Purkinje cell (primary cell): ENCODE measurements at places on chromosomes 6 and 20. TPM values are rescaled to one million over a fixed set of nuclear protein-coding genes. Genes with fewer than 3 reads are reported as not detected.

Gene RHAG
- polyA plus RNA-seq, result not detected in 2 replicates

Gene LRRC1
- polyA plus RNA-seq, result 2.9 and 4.6 TPM in 2 replicates

Gene DSP
- 0.28 TPM in 1 of 2 replicates, not detected in the other for polyA plus RNA-seq

Gene HUS1B
- polyA plus RNA-seq, result not detected in 2 replicates

Gene HSD17B8
- 3.1 and 10.1 TPM in 2 replicates for polyA plus RNA-seq

Gene ANKEF1
- polyA plus RNA-seq, result 2.5 and 3.1 TPM in 2 replicates

Gene TRIM40
- polyA plus RNA-seq, result not detected in 2 replicates

Gene TGM2
- polyA plus RNA-seq, result not detected in 2 replicates

Gene SALL4
- polyA plus RNA-seq, result not detected in 2 replicates

Gene TMEM217
- polyA plus RNA-seq, result 0.34 and 4.2 TPM in 2 replicates

Gene TRIM15
- polyA plus RNA-seq, result not detected in 2 replicates

Gene LAMA2
- 1.2 and 2.1 TPM in 2 replicates for polyA plus RNA-seq

Gene BPI
- not detected in 2 replicates for polyA plus RNA-seq

Gene STX11
- not detected in 2 replicates for polyA plus RNA-seq

Gene GJA1
- 40.2 and 41.6 TPM in 2 replicates for polyA plus RNA-seq

Gene TMEM14C
- 226 and 277 TPM in 2 replicates for polyA plus RNA-seq

Gene DSTN
- polyA plus RNA-seq, result 787 and 840 TPM in 2 replicates

Gene RIPOR2
- 58.1 and 62.1 TPM in 2 replicates for polyA plus RNA-seq

Gene ZBP1
- not detected in 2 replicates for polyA plus RNA-seq

Gene DYNLRB1
- 618 and 780 TPM in 2 replicates for polyA plus RNA-seq

Gene SSTR4
- not detected in 2 replicates for polyA plus RNA-seq

Gene TMEM30A
- polyA plus RNA-seq, result 92.1 and 98.1 TPM in 2 replicates

Gene TUBB2B
- 46.3 and 56.3 TPM in 2 replicates for polyA plus RNA-seq

Gene PAX1
- not detected in 2 replicates for polyA plus RNA-seq

Gene CST1
- not detected in 2 replicates for polyA plus RNA-seq

Gene COL9A1
- 1.8 and 2.4 TPM in 2 replicates for polyA plus RNA-seq

Gene LPA
- not detected in 2 replicates for polyA plus RNA-seq

Gene LY6G5B
- 0.24 and 1.8 TPM in 2 replicates for polyA plus RNA-seq

Gene TBPL1
- 98.1 and 156 TPM in 2 replicates for polyA plus RNA-seq

Gene RAB44
- not detected in 2 replicates for polyA plus RNA-seq

Gene EYS
- 0.56 and 0.91 TPM in 2 replicates for polyA plus RNA-seq

Gene PPP1R14C
- polyA plus RNA-seq, result 0.25 and 9.2 TPM in 2 replicates

Gene AFDN
- polyA plus RNA-seq, result 33.7 and 50.7 TPM in 2 replicates

Gene SLC12A5
- 332 and 498 TPM in 2 replicates for polyA plus RNA-seq

Gene ADGB
- not detected in 2 replicates for polyA plus RNA-seq

Gene MTFR2
- 6.2 and 7.8 TPM in 2 replicates for polyA plus RNA-seq

Gene SASH1
- 3.2 and 4.3 TPM in 2 replicates for polyA plus RNA-seq

Gene MICB
- polyA plus RNA-seq, result not detected in 2 replicates

Gene ME1
- 90.1 and 105 TPM in 2 replicates for polyA plus RNA-seq

Gene PPP1R10
- 28.5 and 31.5 TPM in 2 replicates for polyA plus RNA-seq
